Effector CD8-positive, alpha-beta T cell (primary cell): ENCODE measurements at places on chromosomes 5 and 9.

DNA sequence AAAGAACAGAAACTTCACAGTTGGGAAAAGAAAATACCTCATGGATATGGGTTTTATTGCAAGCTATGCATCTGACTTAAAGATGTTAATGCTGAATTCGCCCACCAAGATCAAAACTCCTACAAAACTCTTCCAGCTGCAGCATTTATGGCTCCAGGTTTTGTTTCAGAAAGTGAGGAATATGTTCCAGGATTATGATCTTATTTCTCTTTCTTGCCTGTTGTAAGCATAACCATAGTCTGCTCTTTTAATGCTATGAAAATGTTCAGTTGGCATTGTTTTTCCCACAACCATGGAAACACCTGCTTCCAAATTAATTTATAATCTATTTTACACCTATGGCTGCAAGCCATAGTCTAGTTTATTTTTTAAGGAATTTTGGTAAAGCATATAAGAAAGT lies 34.9 kb upstream of the FST start:
- no peak for DNase-seq

GRCh38 chr9:20320921-20321320 lies 301.4 kb downstream of the MLLT3 start:
- DNase-seq: no peak

DNA sequence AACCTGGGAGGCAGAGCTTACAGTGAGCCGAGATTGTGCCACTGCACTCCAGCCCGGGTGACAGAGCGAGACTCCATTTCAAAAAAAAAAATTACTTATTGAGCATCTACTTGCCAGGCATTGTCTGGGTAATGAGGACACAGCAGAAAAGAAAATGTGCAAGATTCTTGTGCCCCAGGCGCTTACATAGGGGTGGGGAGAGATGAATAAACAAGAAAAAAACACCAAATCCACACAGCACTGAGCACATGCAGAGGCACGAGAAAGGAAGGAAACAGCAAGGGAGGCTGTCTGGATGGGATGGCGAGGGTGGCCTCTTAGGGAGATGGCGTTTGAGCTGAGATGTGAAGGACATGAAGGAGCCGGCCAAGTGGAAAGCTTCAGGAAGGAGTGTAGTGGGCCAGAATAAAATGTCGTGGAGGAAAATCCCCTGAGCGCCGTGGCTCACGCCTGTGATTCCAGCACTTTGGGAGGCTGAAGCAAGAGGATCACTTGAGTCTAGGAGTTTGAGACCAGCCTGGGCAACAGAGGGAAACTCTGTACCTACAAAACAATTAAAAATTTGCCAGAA lies 13.9 kb downstream of the DYNC2I2 start:
- DNase-seq: no peak

DNA sequence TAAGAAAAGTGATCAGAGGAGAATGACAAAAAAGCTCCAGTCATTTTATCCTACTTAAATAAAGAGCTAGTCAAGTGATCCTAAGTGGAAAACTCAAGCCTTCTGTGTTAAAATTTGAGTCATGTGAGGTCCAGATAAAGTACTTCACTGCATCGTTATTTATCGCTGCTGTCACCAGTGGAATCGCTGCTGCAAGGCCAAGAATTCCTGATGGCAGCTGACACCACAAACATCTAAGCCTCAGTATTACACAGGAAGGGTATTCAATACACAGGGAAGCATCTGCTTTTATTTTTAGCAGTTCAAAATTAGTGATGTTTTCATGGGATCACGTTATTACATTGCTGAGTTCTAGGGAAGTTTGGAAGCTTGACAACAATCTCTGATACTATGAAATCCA lies 190.3 kb downstream of the GOLPH3 start:
- DNase-seq: no peak

- no peak for DNase-seq
Observed at GRCh38 chr5:32828492-32828891, 117.4 kb downstream of the NPR3 start.

- DNase-seq: no peak
Observed at GRCh38 chr9:100375658-100376057, 22.9 kb upstream of the TEX10 start.

- DNase-seq: no peak
Observed at GRCh38 chr9:20117986-20118385, 329.1 kb upstream of the SLC24A2 start.

DNA sequence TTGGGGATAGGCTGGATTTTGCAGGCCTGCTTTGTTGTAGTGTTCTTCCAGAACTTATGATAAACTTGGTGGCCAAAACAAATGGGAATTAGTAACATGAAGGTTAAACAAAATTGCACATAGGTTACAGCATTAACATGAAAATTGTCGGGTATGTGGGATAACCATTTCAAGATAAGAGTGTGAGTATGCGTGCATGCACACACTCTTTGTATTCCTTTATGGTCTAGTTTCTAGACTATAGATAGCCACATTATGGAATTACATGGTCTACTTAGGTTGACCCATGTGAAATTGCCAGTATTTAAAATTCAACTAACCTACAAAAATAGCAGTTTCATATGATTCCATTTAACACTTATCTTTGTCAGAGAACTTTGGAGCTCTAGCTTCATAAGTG lies 1.4 kb downstream of the HMGCR start:
- DNase-seq: no peak

DNA sequence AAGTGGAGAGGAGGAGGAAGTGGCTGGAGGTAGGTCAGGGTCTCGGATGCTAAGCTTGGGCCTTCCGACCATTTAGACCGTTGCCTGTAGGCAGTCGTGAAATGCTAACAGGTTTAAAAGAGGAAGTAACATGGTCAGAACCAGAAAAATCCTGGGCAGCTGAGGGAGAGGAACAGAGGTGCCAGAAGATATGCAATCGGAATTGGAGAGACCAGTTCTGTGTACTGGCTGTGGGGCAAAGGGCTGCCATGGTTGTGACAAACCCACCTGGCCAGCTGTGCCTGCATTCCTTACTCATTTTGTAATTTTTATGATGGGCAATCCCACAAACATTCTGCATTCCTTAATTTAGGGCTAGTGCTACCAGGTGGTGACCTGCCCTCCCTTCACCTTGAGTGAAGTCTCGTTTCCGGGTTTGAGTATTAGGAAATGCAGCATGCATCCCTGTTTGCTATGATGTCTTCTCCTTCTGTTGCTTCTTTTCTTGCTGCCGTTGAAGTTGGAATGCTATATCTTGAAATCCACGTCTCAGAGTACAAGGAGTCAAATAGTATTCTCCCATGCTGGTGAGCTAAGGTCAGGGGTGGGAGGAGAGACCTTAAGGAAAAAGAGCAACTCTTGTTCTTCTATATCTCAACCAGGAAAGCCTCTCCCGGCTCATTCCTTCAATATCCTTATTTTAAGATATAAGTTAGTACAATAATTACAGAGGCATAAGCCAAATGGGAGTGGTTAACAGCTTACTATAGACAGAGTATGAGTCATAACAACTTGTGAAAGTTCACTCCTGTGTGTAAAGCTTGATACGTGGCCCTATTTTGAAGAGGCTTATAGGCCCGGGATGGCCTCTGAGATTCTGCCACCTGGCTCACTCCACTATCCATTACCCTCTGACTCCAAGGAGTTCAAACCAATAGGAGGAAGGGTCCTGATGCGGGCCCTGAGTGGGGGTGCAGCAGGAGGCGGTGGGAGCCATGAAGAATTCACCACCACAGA lies 37.0 kb downstream of the B4GALT1 start:
- no peak for DNase-seq

- DNase-seq: no peak
Observed at GRCh38 chr9:6090277-6091210, 75.1 kb upstream of the RANBP6 start.

DNA sequence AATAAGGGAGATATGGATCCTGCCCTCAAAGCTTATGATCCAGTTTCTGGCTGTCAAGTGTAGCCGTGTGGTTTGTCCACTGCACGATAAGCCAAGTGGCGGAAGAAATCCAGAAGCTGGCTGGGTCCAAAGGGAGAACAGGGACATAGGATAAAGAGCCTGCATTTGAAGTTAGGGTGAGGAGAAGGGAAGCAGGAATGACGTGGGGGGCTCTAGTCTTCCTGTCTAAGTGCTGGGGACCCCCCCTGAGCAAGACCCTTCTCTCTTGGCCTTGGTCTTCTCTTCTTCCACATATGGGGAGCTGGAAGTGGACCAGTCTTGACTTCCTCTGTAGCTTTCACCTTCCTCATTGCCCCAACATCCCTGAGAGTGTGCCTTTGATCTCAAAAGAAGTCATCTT lies 186.6 kb downstream of the FSTL4 start:
- no peak for DNase-seq

GRCh38 chr5:8825139-8825757 lies 720.6 kb downstream of the SEMA5A start:
- no peak for DNase-seq

- DNase-seq: no peak
Observed at GRCh38 chr9:90914196-90914595, 112.6 kb downstream of the SYK start.

- DNase-seq: no peak
Observed at GRCh38 chr5:59190746-59191145, 607.9 kb downstream of the RAB3C start.
